ENCODE measurements at places on chromosomes 4 and X.

- no peak for DNase-seq
Observed at GRCh38 chr4:66252291-66252690, 582.0 kb upstream of the EPHA5 start.

DNA sequence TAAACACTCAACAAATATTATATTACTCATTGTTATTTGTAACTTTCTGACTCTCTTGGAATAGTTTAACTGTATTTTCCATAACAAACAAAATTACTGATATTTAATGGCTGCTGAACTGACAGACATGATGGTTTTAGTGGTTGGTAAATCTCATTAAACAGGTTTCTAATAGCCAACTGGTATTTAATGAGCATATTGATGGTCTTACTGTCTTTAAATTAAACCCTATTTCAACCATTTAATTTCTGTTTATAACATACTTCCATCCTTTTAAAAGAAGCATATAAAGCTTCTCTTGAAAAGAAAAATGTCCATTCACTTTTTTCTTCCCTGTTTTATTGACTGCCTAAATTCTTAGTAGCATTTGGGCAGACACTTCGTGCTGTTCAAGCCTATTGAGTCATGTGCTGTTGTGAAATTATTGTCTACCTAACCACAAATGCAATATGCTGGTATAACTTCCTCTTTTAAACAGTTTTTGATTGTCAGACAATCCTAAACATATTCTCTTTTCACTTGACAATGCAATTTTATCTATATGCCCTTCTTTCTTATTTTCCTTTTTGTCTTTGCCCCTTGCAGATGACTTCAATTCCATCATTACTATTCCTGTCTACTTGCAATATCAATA lies 163.9 kb upstream of the SLC7A11 start:
- peak; percentile 70 for DNase-seq

DNA sequence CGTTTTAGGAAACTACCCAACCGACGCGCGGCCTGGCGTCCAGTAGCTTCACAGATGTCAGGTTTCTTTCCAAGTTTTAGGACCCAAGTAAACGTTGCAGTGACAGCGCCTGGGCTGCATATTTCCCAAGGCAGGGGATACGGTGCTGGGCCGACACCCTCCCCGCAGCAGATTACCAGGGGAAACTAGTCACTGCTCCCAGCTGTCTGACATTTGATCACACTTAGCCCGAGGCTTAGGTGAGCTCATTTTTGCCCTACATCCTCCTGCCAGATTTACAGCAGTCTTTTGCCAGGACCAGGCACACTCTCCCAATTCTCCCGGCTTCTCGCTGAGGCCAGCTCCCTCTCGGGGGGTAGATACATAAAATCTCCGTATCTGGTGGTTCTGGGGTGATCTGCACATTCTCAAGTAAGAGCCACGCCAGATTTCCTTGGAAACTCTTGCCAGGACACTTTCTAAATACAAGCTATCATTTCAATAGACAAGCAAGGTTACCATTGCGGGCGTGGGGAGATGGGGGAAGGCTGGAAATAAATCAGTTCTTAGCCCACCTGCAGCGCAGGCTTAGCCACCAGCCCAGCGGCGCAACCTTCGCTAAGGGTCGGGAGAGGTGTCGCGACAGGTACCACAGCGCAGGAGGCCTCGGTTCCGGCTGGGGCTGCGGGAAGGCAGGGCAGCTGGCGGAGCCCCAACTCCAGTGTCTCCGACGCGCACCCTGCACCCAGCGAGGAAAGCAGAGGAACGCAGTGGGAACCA lies 2.5 kb upstream of the SOX3 start:
- DNase-seq = no peak

GRCh38 chr4:143420227-143420626 lies 83.6 kb downstream of the GAB1 start:
- no peak for DNase-seq

DNA sequence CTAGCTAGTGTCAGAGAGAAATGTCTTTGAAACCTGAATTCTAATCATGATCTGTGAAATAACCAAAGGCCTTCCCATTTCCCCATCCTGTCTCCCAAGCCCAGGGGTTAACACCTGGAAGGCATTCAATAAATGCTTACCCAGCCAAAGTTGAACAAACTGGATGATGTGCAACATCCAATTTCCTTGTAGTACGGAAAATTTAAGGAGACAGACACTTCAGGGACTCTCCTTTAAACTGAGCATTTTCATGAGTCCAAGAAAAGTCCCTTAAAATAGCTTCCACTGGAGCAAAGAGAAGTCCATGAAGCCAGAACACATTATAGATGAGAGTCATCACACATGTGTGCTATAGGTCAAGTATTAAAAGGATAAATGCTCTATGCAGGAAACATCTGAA lies 271.2 kb downstream of the RAB28 start:
- no peak for DNase-seq

DNA sequence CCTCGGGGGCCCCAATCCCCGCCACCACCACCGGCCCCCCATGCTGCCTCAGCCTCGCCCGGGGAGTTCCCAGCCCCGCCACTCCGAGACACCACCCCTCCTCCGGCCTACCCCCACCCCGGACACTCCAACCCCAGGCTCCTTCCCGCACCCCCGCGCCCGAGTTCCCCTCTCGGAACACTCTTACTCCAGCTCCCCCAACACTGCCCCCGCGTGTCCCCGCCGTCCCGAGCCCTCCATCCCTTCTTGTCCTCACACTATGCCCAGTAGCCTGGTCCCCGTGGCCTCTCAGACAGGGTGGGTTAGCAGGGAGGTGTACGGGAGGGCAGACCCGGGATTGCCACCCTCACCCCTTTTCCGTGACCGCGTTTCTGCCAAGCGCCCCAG lies 276.1 kb downstream of the BCOR start:
- DNase-seq = no peak

DNA sequence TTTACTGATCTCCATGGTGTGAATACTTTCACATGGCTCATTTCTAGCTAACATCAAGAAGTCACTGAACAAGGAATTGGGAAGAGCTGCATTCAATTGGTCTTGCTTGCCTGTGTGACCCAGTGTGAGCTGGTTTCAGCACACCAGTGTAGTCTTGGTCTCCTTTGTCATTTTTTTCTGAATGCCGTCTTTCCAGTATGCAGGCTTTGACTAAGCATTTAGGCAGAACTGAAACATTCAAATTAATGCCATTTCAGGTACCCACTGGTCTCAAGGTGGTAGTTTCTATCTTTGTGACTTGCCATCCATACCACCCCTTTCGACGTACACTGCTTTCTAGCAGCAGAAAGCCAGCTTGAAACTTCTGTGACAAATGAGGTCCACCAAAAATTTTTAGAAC lies 550.5 kb upstream of the BOD1L1 start:
- no peak for DNase-seq

- no peak for DNase-seq
Observed at GRCh38 chr4:109294006-109294405, 8.5 kb downstream of the COL25A1 start.

DNA sequence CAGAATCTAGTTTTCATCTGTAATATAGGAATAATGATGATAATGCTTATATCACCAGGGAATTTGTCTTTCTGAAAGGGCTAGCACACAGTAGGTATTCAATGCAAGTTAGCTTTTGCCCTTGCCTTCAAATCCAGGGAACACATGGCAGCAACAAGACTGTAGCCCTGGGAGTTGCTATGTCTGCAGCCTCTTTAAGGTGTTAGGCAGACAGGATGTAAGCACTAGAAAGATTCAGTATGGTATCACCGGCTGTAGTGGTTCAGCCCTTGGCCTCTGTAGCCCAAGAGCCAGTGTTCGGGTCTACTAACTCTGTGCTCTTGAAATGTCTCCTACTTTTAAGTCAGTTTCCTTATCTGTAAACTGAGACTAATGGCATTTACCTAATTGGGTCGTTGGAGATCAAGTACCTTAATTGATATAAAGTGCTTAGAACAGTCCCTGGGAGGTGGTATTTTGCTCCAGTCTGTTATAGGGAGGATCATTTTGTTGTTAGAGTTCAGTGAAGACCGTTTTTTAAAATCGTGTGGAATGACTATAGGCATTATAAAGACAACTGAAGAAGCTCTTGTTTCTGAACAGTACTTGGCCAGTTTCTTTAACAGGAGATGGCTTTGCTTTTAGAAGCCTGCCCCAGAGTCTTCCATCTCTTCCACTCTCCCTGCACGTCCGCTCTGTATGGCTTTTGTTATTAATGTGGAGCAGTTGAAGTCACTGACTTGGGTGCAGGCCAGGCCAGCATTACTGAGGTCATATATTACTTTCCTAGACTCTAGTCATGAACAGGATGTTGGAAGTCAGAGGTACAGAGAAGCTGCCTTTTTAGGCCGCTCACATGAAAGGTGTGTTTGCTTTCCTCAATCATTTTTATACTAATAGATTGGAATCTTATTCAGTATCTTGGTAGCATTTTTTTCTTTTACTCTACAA lies 44.8 kb downstream of the GAB1 start:
- DNase-seq = peak; percentile 88

- no peak for DNase-seq
Observed at GRCh38 chr4:79982601-79983322, 90.3 kb downstream of the ANTXR2 start.

- DNase-seq = peak; percentile 99
Observed at GRCh38 chr4:1043651-1044468, 32.4 kb downstream of the FGFRL1 start.

DNA sequence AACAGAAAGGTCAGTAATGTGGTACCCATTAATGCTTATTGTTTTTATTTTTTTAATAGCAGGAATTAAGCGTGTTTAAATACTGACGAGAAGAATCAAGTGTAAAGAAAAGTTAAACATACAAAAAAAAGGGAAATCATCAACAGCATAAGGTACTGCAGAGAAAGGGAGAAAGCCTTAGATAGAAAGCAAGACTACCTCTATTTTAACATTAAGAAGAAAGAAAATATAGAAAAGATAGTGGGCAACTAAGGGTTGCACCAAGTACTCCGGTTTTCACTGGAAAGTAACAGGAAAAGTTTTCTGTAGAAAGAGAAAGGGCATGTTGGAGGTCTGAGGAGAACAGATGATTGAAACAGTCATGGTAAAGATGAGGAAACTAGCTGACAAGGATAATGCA lies 41.9 kb downstream of the FBXW7 start:
- no peak for DNase-seq

GRCh38 chrX:106286053-106286650 lies 118.0 kb downstream of the PWWP3B start:
- peak; percentile 36 for DNase-seq

DNA sequence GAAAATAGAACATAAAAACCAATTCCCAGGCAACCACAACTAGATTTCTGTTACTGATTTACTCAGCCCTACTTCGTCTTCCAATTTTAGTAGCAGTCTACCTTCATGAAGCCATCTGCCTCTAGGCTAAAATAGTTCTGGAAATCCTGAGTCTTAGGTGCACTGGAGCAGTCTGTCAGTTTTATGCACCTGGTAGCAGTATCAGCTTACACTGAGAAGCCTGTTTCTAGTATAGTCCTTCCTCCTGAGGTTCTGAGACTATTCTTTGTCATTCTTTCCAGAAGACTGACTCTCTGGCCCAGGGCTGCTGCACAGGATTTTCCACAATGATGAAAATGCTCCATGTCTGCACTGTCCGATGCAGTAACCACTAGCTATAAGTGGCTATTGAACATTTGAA lies 16.9 kb upstream of the HPRT1 start:
- DNase-seq = no peak

- DNase-seq = no peak
Observed at GRCh38 chrX:139766545-139766983, 58.6 kb upstream of the MCF2 start.

DNA sequence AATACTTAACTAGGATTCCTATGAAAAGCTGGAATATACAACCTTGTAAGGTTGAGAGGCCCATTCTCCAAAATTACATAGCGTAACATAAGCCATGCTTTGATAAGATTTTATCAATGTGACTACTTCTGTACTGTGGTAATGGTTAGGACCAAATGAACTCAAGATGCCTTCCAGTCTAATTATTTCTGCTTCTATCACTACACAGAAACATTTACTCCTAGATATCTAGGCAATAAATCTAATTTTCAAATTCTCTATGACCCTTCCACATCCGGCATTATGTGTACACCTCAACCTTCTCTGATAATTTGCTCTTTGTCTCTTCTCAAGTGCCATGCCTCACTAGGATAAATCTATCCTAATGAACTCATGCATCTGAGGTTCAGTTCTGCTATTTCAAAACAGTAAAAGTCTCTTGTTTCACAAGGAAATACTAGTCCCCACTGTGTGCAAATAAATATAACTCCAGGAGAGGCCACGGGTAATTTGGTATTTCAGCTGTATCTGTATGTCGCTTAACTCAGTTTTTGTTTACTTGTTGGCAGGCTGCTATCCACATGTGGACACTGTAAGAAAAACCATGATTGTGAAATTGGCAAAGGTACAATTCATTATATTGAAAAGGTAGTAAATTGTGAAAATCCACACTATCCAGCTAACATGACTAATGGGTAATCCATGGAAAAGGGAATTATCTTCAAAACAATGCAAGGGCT lies 93.3 kb downstream of the PRDM5 start:
- peak; percentile 27 for DNase-seq

DNA sequence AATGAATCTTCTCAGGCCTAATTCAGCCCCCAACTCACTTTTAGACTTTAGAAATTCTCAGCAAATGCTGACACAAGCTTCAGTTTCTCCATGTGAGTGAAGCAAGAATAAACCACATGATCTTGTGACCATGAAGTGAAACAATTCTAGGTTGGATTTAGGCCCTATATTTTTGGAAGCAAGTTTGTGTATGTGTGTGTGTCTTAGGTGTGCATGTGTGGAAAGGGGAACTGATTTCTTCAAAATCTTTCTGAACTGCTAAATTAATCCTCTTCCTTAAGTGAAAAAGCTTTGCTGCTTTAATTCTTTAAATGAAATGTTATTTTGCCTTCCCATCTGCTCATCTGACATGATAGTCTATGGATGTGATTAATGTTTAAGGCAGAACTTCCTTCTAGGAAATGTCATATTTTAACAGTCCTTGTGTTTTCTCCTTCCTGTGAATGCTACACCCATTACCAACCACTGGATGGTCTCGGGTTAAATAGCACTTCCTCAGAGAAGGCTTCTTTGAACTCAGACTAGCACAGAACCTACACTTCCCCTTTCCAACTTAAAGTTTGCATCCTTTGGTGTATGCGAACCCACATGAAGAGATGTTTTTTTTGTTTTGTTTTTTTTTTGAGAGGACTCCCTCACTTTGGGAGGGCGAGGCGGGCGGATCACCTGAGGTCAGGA lies 1.2 kb upstream of the TMEM144 start:
- DNase-seq = peak; percentile 30

GRCh38 chrX:119880552-119881437 lies 9.2 kb downstream of the NDUFA1 start:
- DNase-seq = peak; percentile 70

- no peak for DNase-seq
Observed at GRCh38 chr4:104989371-104989770, 157.3 kb upstream of the TET2 start.

DNA sequence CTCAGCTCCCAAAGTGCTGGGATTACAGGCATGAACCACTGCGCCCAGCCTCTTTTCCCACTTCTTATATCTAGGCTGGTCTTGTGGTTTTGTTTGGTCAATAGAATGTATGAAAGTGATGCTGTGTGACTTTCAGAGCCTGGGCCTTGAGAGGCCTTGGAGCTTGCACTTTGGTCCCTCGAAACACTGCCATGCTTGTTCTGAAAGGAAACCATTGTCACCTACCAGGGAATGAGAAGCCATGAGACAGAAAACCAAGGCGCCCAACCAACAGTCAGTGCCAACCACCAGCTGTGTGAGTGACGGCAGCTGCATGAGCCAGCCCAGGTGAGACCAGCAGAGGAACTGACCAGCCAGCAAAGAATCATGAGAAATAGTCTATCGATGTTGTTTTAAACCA lies 57.4 kb downstream of the SCD5 start:
- DNase-seq = no peak

Measured in mesenchymal stem cell (in vitro differentiated cells and primary cell).